ENCODE measurements at places on chromosomes 7 and 10.

DNA sequence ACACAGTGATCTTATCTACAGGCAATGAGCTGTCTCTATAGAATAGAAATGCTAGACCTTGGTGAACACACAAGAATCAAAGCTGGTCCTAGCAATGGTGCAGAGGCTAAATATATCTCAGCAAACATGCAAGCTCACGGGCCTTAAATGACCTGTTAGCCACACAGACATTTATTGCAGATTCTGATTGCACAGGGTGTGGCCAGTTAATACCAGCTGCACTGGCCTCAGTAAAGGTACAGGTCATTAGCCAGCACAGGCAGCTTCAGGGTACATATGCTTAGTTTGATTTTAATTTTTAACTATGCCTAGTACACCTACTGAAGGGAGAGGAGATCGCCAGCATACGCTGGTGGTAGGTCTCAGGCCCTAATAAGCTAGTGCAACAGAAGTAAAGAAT lies 265.4 kb upstream of the DGKB start:
- no peak for DNase-seq

DNA sequence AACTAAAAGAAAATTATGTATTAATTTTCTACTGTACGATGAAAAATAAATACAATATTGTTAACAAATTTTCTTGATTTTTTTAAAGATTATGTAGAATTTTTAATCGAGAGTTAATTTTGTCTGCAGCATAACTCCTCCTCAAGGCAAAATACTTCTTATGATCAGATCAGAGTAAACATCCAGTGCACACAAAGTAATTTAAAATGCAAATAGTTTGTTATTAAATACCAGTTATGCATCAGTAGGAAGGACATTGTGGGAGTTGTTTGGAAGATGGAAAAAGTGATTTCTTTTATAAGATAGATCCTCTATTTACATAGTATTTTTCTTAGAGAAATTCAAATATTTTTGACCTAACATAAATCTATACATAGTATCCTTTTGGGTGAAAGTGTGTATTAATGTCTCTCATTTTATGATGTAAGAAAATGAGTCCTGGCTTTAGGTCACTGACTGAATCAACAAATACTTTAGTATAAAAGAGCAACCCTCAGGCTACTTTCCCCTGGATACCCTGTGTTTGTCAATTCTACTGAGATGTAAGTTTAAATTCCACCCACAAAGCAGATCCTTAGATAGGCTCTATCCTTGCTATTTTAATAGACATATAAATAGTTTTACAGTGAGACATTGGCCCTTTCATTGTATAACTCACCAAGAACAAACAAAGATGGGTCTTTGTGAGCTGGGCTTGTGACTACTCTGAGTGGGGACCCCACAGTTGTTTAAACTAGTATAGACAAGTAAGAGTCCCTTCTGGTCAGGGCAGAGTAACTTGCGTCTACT lies 1133.7 kb downstream of the GATA3 start:
- DNase-seq = no peak

DNA sequence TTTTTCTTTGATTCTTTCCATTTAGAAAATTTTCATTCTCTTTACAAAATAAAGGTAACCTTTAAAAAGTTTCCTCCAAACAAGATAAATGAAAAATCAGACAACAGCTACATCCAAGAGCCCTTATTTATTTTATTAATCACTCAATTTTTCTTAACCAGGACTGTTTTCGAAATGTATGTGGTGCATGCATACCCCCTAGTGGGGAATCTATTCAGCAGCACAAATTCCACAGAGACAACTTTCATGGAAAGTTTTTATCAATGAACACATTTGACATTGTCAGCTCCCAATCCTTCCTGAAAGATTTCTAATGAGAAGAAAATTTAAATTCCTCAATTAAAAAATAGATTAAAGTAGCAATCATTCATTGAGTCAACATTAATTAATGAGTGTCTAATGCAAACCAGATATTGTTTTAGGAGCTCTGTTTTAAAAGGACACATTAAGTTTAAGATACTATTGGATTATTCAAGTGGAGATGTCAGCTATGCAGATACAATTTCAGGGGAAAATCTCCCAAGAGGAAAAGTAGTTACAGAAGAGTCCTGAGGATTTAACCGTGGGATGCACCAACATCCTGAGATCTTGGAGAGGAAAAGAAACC lies 5.2 kb upstream of the HTR7 start:
- peak; percentile 13 for DNase-seq

DNA sequence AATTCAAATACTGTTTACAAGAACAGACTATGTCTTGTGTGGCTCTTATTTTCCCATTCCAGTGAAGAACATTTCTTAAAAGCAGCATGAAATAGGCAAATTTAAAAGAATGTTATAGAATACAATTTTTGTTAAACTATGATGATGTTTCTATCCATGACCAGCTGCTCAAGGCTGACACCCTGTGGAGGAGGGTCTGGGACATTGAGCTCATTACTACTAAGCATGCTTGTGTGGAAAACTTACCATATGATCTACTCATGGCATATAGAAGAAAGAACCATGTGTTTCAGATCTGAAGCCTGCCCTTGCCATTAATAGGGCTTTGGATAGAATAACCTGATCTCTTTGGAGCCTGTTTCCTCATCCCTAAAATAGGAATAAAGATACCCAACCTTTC lies 125.0 kb downstream of the FOXP2 start:
- DNase-seq = peak; percentile 47

GRCh38 chr10:125711110-125711750 lies 8.3 kb upstream of the EDRF1 start:
- DNase-seq = no peak

GRCh38 chr10:3415038-3415736 lies 242.6 kb upstream of the PITRM1 start:
- DNase-seq = no peak

DNA sequence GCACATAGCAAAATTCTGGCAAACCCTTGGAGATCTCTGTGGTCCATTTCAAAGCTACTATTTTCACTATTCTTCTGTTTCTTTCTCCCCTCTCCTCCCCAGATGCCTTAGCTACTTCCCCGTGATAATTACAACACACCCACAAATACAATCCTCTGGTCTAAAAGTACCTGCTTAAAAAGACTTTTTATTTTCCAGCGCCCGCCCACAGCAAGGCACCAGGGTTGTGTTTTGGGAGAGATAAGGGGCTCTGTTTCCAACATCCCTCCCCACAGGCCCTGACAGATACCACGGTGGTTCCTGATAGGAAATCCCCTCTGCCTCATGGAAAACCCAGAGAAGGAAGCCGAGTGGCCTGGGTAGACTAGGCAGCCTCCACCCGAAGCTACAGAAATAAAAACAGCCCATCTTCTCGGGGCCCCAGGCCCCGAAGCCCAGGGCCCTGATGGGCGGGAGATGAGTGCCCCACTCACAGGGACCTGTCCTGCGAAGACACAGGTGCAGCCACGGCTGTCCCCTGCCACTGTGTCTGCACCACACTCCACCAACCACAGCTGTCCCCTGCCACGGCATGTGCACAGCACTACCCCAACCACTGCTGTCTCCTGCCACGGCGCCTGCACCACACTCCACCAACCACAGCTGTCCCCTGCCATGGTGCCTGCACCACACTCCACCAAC lies 19.7 kb downstream of the CALML5 start:
- no peak for DNase-seq

GRCh38 chr10:79329529-79329928 lies 17.7 kb upstream of the PPIF start:
- no peak for DNase-seq

GRCh38 chr10:80272793-80273522 lies 16.5 kb downstream of the MAT1A start:
- DNase-seq = no peak

DNA sequence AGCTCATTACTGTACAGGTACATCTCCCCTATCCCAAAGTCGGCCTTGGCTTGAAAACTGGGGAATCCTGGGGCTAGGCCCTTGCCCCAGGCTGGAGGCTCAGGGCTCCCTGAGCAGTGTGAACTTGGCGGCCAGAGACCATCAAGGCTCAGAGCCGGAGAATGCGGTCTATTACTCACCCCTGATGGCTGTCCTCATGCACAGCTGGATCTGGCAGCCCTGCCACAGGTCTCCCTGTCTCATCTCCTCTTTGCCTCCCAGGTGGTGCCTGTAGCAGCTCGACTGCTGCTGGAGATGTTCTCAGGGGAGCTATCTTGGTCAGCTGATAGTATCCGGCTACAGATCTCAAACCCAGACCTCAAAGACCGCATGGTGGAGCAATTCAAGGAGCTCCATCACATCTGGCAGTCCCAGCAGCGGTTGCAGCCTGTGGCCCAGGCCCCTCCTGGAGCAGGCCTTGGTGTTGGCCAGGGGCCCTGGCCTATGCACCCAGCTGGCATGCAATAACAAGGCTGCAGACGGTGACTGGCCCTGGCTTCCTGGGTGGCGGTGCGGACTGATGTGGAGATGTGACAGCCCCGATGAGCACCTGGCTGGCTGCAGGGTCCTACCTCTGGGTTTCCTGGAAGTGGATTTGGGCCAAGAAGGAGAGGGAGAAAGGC lies 10.7 kb downstream of the IRF5 start:
- DNase-seq = no peak

GRCh38 chr10:13018171-13018570 lies 16.7 kb upstream of the CCDC3 start:
- DNase-seq = no peak

DNA sequence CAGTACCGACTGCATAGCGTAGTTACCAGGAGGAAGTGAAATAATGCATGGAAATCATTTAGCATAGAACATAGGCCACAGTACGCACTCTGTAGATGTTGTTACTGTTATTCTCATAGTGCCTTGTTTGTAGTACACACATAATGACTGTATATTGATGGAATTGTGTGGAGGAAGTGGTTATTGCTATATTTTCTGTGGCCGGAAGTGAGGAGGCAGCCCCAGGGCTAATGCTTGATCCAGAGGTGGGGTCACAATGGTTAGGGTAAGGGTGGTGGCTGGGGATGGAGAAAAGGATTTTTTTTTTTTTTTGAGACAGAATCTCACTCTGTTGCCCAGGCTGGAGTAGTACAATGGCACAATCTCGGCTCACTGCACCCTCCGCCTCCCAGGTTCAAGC lies 4.5 kb upstream of the MGAM start:
- DNase-seq = no peak

DNA sequence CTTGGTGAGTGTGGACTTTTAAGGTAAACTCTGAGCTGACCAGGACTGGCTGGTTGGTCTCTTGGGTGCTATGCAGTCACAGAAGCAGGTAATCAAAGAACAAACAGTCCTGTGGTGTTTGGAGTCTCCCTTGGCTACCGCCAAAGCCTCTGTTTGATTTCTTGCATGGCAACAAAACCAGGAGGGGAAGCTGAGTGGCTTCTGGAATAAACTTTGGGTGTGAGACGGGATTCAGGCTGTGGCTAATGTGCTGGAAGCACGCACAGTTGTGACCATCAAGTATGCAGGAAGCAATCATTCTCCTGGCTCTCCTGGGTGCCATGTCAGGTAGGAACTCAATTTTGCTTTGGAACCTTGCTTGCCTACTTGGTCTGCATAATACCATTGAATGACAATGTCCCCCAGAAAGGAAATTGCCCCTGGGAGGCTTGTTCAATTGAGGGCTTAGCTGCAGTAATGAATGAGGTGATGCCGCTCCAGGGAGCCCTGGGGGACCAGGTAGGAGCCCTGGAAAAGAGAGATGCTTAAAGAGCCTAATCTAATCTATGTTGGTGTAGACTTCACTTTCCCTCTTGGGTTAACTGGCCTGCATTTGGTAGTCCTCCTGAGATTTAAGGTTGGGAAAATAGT lies at the start of gene CDHR3:
Gene CDHR3, plus strand, starts transcription at position 227 of the 630 bp plus-strand sequence. Its CDS starts 55 bp downstream, at position 282.
- no peak for DNase-seq

- DNase-seq = no peak
These were observed 105.4 kb upstream of the GLI3 start for GRCh38 chr7:42342381-42342780.

- DNase-seq = no peak
These were observed 258.9 kb downstream of the SUGCT start for GRCh38 chr7:40393660-40394059.

GRCh38 chr10:84084342-84084741 lies 55.0 kb upstream of the GHITM start:
- DNase-seq = no peak

DNA sequence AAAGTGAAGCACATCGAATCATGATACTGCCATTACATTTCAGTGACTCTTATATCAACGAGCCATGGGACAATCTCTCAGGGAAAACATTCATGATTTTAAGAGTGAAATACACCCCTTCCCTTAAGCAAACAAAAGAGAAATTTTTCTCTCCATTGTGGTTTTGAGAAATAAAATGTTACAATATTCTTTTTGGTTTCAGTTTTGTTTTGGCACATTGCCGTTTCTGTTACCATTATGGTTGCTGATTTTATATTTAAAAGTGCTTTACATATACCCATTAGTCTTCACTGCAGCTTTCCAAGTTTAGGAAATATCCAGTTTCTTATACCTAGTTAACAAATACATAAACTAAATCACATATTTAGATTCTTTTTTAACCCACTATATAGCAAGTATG lies 126.8 kb upstream of the SEM1 start:
- no peak for DNase-seq

DNA sequence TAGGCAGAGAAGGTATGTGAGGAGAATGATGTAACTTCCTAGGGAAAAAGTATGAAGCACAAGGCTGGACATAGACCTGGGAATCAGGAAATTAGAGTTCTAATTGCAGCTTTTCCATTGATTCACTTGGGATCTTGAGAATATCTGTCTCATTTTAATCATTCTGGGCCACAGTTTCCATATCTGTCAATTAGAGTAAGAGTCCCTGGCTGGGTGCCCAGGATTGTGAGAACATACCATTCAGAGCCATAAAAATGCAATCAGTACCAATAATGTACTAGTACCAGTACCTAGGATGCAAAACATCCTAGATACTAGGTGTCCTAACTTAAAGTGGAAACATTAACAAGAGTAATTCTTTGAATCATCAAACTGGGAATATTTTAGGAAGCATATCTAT lies 29.6 kb downstream of the CAV1 start:
- no peak for DNase-seq

GRCh38 chr7:141640239-141640840 lies 61.6 kb downstream of the DENND11 start:
- DNase-seq = no peak

DNA sequence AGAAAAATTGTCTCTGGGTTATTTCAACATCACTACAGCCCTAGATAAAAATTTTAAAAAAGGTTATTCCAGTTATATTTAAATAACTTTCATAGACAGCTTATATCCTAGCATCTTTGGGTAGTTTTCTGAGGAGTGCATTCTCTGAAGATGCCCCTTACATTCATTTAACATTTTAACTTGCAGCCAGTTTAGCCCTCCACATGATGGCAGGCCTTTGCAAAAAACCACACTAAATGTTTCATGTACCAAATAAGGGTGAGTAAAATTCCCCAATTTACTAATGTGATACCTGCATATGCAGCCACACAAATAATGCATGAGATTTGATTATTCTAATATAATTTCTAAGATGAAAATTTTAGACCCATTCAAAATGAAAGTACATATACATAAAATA lies 108.4 kb upstream of the ZWINT start:
- no peak for DNase-seq

GRCh38 chr7:424961-425793 lies 94.5 kb downstream of the PDGFA start:
- DNase-seq = no peak

GRCh38 chr10:112269266-112269665 lies 13.9 kb upstream of the TECTB start:
- DNase-seq = no peak

- no peak for DNase-seq
These were observed 442.1 kb upstream of the FOXK1 start for GRCh38 chr7:4240042-4240441.
